ENCODE measurements at places on chromosomes 11 and 22.

GRCh38 chr22:43990044-43990443 is 34.1 kb upstream of the PARVB start:
- no peak for DNase-seq

GRCh38 chr11:108693852-108694251 is 29.0 kb downstream of the DDX10 start:
- no peak for DNase-seq

- DNase-seq = no peak
Measured at GRCh38 chr11:35393098-35393497, 26.3 kb downstream of the SLC1A2 start.

DNA sequence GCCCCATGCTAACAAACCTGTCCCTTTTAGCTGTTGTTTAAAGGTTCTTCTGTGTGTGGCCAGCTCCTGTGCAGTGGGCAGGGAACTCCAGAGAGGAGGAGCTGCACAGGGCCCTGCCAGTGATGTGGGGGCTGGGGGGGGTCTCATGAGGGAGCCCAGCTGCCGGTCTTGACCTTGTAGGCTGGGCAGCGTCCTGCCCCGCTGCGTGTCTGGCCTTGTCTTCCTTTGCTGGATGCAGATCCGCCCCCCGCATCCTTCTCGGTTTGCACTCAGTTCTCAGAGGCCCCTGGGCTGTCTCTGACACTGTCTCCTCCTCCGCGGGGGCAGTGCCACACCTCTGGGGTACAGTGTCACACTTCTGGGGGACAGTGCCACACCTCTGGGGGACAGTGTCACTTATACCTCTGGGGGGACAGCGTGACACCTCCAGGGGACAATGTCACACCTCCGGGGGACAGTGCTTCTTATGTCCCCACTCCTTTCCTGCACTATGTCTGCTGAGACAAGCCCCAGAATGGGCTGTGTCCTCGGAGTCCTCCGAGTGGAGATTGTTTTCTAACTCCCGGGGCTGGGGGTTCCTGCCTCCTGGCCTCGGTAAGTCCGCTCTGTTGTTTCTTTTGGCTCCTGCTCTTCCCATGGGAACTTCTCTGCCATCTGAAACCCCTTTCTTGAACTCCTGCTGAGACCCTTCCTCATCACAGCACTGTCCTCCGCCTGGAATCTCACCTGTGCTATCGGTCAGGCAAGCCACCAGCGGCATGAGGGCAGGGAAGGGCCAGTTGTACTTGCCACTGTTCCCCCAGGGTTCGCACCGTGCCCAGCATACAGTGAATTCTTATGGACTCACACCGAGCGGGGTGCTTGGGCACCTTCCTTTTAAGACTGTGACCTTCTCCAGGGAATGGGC is 788.3 kb downstream of the TBC1D22A start:
- no peak for DNase-seq

DNA sequence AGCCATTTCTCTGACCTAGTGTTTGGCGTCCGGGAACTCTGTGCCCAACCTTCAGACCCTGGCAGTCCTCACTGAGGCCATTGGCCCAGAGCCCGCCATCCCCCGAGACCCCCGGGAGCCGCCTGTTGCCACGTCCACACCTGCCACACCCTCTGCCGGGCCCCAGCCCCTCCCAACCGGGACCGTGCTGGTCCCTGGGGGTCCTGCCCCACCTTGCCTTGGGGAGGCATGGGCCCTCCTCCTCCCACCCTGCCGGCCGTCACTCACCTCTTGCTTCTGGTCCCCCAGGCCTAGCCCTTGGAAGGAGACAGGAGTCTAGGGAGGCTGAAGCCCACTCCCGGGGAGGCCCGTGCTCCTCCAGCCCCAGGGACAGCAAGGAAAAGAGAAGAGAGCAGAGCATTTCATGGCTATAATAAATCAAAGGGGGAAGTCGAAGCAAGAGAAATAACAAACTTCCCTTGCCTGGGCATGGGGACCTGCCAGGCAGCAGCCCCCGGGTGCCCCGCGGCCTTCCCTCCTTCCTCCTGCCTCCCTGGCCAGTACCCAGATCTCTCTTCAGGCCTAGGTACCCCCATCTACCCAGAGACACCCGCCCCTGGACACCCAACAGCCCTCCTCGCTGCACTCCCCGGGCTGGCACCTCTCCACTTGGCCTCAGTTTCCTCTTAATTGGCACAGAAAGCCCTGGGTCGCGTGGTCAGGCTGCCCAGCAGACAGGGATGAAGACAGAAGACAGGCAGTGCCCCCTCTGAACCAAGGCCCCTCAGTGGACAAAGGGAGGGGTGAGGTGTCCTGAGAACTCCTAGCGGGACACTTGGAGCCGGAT is 13.0 kb upstream of the SLC39A13 start:
- DNase-seq = no peak

DNA sequence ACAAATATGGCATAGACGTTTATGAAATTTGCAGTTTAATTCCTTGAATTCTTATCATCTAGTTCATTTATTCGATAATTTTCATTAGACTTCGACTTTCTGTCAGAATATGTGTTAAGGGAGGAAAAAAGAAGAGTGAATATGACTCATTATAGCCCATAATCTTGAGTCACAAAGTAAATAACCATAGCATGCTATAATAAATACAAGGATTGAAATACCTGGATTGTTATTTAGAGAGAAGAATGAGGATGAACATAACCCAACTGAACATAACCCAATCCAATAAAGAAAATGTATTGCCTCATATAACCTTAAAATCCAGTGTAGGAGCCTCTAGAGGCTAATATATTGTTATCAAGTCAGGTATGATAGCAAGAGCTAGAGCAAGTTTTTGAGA is 1858.3 kb upstream of the RAG2 start:
- DNase-seq = no peak

DNA sequence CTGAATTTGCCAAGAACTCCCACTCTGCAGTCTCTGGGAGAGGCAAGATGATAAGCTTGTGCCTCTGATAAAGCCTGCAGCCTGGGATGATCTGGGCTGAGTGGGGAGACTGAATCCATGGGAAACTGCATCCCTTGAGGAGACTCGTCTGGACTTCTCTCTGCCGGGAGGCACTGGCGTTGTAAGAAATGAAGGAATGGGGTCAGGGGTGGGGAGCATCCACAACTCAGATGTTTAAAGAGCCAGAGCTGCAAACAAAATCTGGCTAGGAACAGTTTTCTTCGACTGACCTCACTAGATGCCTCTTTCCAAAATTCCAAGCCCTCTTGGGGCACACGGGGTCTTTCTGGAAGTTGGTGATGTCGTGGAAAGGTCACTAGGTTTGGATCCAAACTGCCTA is 64.4 kb downstream of the SPON1 start:
- no peak for DNase-seq

DNA sequence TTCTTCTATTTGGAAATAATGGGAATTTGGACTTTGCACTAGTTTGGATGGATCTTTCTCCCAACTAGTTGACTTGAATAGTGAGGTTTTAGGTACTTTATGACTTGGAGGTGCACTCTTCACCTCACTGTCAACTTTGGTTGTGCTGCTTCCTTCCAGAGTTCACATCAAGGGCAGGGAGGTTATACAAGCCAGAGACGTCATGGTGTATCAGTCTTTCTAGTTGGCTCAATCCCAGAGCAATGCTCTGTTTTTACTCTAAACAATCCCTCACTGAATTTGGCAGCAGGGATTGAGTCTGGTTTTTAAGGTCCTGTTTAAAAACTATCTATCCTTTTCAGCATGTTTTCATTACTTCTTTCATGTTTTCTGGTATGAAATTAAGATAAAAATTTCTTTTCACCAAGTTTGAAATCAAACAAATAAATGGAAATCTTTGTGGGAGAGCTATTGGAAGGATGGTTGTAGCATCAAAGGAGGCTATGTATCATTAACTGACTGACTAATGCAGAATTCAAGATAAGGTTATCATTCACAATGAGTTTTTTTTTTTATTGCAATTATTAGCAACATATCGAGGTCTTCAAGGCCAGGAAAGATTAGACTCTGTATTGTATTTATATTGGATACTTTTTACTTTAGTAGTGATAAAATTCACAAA is 28.0 kb upstream of the ZBED5 start:
- DNase-seq = no peak

- DNase-seq = no peak
Measured at GRCh38 chr11:7654195-7654705, 19.1 kb downstream of the CYB5R2 start.

- DNase-seq = no peak
Measured at GRCh38 chr11:47256374-47256773, 1.4 kb upstream of the NR1H3 start.

GRCh38 chr11:114399490-114400215 is 658 bp downstream of the C11orf71 start:
- no peak for DNase-seq

DNA sequence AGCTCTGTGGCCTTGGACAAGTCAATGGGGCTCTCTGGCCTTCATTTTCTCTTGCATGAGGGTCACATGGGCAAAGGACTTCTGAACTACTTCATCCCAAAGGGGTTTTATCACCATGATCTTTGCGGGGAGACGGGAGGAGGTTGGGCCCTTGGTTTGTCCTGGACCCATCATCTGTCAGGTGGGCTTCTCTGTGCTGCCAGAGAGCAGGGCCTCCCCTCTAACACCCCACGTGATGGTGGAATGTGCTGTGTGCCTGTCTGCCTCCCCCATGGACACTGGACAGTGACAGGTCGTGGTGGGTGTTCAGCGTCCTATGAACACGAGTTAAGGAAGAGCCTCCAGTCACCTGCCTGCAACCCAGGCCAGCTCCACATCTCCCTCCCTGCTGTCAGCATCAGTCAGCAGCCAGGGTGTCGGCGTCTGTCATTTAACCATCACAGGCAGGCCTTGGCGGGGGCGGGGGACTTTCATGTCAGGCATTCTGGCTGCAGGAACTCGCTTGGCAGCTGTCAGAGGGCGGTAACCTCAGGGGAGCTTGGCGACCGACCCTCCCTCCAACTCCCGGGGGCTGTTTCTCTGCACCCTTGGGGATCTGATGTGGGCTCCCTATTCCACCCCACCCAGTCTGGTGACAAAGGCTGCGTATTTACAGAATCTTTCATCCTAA is 2.6 kb upstream of the SUN2 start:
- peak; percentile 34 for DNase-seq

DNA sequence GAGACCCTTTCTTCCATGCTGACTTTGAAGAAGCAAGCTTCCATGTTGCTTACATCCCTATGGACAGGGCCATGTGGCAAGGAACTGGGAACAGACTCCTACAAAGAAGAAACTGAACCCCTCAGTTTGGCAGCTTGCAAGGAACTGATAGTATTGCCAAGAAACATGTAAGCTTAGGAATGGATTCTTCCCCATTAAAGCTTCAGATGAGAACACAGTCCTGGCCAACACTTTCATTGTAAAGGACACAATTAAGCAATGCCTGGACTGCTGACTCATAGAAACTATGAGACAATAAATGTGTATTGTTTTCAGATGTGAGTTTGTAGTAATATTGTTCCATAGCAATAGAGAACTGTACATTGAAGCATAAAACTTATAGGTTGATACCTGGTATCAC is 82.4 kb downstream of the AASDHPPT start:
- no peak for DNase-seq

DNA sequence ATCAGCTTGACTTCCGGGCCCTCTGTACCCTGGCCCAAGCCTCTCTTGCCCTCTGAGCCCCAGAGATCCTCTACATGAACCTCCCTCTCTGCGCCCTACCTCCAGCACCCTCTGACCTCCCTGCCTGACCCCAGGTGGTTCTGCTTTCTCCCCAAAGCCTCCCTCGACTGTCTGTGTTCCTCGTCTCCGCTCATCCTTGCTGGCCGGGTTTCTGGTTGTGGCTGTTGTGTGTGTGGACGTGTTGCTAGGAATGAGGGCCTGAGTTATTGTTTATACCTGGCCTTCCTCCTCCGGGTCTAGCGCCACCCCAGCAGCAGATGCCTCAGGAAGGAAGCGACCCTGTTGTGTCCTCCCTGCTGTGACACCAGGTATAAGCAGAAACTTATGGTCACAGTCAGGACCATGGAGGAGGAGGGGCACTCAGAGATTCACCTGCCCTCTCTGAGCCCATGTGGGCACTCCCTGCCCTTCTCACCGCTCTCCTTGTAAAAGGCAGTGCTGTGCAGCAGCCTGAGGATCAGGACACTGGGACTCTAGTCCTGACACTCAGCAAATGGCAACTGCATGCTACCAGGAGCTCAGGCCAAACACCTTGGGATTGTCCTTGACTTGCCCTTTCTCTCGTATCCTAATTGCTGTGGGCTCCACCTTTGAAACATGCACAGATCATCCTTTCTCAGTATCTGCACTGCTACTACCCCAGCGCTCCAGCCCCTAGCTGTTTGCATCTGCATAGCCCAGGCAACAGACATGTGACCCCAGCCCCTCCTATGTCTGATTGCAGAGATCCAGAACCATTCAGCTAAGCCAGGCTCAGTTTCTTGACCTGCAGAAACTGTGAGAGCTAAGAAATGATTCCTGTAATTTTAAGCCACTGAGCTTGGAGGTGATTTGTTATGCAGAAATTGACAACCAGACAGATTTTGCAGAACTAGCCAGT is 140.1 kb downstream of the ST3GAL4 start:
- DNase-seq = no peak

DNA sequence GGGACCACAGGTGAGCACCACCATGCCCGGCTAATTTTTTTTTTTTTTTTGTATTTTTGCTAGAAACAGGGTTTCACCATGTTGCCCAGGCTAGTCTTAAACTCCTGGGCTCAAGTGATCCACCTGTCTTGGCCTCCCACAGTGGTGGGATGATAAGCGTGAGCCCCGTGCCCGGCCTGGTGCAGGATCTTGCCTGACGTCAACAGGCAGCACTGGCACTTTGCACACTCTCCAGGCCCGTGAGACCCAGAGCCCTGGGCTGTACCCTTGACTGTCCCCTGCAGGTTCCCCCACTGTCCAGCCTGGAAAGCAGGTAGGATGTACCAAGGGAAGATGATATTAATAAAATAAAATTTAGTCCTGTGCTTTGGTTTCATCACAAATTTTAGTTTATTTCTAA is 29.1 kb upstream of the PANX2 start:
- no peak for DNase-seq

DNA sequence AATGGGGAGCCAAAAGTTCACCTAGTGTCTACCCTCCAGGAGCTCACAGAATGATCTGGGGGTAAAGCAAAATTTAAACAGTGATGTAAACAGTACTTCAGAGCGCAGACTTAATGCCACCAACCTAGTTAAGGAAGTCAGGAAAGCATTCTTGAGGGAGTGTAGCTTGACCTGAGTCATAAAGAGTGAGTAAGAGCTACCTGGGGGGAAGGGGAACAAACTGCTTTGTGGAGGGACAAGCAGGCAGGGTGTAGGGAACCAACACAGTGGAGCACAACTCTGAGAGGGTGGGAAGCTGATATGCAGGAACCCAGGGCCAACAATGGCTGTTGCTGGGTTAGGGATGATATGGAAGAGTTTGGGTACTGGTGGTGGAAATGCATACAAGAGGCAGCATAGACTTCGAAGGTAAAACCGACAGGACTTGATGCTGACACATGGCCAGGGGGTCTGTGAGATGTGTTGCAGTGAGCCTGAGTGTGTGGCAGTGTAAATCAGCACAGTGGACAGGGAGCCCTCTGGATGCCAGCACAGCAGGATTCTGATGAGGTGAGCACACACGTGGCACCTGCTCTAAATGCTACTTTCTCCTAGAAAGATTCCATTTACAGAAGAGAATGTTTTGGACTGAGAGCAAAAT is 58.3 kb upstream of the CYP2D6 start:
- no peak for DNase-seq

All from activated T-helper 1 cell treated with anti-CD3 and anti-CD28 coated beads, Interleukin-2, amount 50 U/mL, for 16 hours (primary cell).